ENCODE measurements at places on chromosomes 6 and 20. TPM values are rescaled to one million over a fixed set of nuclear protein-coding genes. Genes with fewer than 3 reads are reported as not detected.

TLDC2 gene
- 0.14 TPM for total RNA-seq

SCUBE3 gene
- total RNA-seq: 1.8 TPM

PRL gene
- total RNA-seq: not detected

BHLHE23 gene
- total RNA-seq: not detected

SPEF1 gene
- 0.14 TPM for total RNA-seq

CST3 gene
- total RNA-seq: 114 TPM

LY6G6D gene
- total RNA-seq: not detected

LY6G6C gene
- total RNA-seq: not detected

FANCE gene
- 3.7 TPM for total RNA-seq

TCF21 gene
- total RNA-seq: 27.4 TPM
